Activated CD4-positive, alpha-beta T cell treated with anti-CD3 and anti-CD28 coated beads, Interleukin-2, amount 10 ng/mL, durations not matched to agents 24 days and 14 days (primary cell): ENCODE measurements at places on chromosomes 11 and 22. TPM values are rescaled to one million over a fixed set of nuclear protein-coding genes. Genes with fewer than 3 reads are reported as not detected.
A peak's percentile ranks its signal among the peaks of the same experiment; 100 is the strongest.

- peak overlapping the region; percentile 75 for H3K4me3 ChIP-seq
- H3K36me3 ChIP-seq = no peaks in the 10 kb centered on the region
- H3K4me1 ChIP-seq = peaks cover 12% of the 10 kb centered on the region
- DNase-seq = no peak
- peaks cover 59% of the 10 kb centered on the region for H3K27me3 ChIP-seq
Measured at GRCh38 chr11:33016654-33017053, 976 bp downstream of the DEPDC7 start.

DNA sequence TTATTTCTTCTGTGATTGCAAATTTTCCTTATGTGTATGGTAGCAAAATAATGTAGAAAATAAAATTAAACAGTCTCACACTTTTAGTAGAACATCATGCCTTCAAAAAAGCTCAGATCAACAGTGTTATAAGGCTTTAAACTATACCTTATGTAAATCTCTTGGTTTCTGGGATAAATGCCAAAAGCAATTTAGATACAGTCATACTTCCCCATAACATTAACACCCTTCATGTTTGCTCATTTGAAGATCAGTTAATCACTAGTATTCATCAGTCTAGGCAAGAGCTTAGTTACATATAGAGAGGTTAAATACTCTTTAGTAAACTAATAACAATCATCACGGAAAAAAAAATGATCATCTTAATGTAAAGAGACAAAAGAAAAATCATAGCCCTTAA lies 421.8 kb upstream of the ANO3 start:
- no peaks in the 10 kb centered on the region for H3K4me1 ChIP-seq
- no peaks in the 10 kb centered on the region for H3K36me3 ChIP-seq
- DNase-seq = no peak
- no peaks in the 10 kb centered on the region for H3K27me3 ChIP-seq
- no peak overlapping the region for H3K4me3 ChIP-seq
- H3K27ac ChIP-seq = no peak overlapping the region

- H3K27ac ChIP-seq = peak overlapping the region; percentile 65
- DNase-seq = no peak
- no peak overlapping the region for H3K4me3 ChIP-seq
- H3K36me3 ChIP-seq = peaks cover 48% of the 10 kb centered on the region
Measured at GRCh38 chr11:47987310-47987709, 7.0 kb downstream of the PTPRJ start.

MOV10L1 gene
- total RNA-seq = not detected in 2 replicates

APOA4 gene
- total RNA-seq = not detected in 2 replicates

DNA sequence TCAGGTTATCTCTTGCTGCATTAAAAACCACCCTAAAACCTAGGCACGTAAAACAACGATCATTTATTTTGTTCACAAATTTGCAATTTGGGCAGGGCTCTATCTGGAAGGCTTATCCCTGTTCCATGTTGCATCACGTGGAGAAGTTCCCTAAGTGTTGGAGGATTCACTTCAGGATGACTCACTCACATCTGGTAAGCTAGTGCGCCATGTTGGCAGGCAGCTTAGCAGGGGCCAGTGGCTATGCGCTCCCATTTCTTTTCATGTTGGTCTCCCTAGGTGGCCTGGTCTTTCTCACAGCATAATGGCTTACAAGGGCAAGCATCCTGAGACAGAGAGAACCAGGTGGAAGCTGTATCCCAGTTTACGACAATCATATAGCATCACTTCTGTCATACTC lies 226.8 kb downstream of the BLID start:
- no peaks in the 10 kb centered on the region for H3K4me1 ChIP-seq
- no peak overlapping the region for H3K27ac ChIP-seq
- DNase-seq = no peak
- no peaks in the 10 kb centered on the region for H3K36me3 ChIP-seq

SYCE3 gene
- 0.69 TPM in 1 of 2 replicates, not detected in the other for total RNA-seq

UBQLN3 gene
- not detected in 2 replicates for total RNA-seq
